Astrocyte (in vitro differentiated cells and primary cell): ENCODE measurements at places on chromosomes 5 and 9.

DNA sequence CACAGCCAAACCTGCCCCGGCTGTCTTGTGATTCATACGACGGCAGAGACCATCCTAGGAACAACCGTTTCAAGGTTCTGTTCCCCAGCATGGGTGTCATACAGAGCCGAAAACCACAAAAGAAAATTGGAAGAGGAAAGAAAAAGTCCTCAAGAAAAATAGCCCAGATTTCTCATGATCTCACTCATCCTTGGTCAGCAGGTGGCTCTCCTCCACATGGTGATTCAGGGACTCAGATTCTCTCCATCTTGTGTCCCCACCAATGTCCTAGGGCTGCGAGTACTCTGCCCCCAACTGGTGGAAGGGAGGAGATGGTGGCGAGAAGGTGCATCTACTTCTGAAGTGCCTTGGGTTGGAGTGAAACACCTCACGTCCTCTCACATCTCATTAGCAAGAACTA, 25.6 kb downstream of the PDZD2 start:
- DNase-seq = peak; percentile 61
- no peak overlapping the region for H3K4me3 ChIP-seq
- peaks cover 9% of the 10 kb centered on the region for H3K4me1 ChIP-seq
- H3K36me3 ChIP-seq = no peaks in the 10 kb centered on the region
- no peak overlapping the region for H3K27ac ChIP-seq

DNA sequence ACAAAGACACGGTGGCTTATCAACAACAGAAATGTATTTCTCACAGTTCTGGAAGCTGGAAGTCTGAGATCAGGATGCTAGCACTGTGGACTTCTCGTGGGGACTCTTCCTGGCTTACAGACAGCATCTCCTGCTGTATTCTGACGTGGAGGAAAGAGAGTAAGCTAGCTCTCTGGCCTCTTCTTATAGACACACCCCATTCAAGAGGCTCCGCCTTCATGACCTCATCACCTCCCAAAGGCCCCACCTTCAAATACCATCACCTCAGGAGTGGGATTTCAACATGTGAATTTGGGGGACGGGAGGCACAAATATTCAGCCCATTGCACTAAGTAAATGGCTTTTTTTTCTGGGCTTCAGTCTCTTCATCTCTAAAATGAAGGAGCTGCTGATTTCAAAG, 27.6 kb downstream of the KCNMB1 start:
- no peak overlapping the region for H3K4me3 ChIP-seq
- no peak for DNase-seq
- no peaks in the 10 kb centered on the region for H3K4me1 ChIP-seq
- H3K27me3 ChIP-seq = no peaks in the 10 kb centered on the region
- no peak overlapping the region for H3K27ac ChIP-seq
- H3K36me3 ChIP-seq = no peaks in the 10 kb centered on the region

DNA sequence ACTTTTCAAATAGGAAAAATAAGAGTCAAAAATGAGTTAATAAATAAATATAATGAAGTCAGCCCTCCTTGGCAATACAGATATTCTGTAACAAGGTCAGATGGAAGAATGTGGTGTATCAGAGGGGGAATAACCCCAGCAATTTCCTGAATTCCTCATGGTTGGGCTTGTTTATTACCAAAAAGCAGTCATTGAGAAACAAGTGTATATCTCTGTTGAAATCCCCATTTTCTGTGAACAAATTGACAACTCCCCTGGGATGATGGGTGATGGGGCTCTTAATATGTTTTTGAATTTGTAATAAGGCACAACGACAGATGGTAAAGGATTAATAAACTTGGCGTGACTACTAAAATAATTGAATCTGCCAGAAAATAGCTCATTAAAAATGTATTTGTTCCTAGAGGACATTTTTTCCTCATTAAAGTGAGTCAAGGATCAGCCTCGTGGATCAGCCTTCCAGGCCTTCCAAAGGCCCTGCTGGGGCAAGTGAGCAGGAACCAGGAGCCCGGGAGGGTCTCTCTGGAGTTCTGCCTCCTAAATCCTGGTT, 34.2 kb downstream of the THBS4 start:
- no peaks in the 10 kb centered on the region for H3K36me3 ChIP-seq
- H3K27ac ChIP-seq = no peak overlapping the region
- no peak overlapping the region for H3K4me3 ChIP-seq
- DNase-seq = no peak
- no peaks in the 10 kb centered on the region for H3K27me3 ChIP-seq
- peaks cover 8% of the 10 kb centered on the region for H3K4me1 ChIP-seq

DNA sequence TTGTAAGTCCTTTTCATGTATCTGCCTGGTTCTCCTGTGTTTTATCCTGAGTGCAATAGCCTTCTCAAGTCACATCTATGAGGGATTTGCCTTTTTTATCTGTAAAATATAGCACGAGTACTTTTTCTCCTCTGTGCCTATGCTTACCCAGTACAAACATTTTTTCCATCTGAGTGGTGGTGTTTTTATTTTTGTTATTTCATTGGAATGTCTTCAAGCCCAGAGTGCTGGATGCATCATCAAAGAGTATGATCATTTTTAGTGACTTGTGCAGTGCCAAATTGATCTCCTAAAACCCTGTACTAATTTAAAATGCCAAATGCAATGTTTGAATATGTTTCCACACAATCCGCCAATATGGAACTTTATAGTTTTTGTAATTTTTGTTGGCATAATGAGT, 86.1 kb downstream of the TLE4 start:
- no peak overlapping the region for H3K27ac ChIP-seq
- H3K27me3 ChIP-seq = no peaks in the 10 kb centered on the region
- H3K4me1 ChIP-seq = peaks cover 14% of the 10 kb centered on the region
- no peak overlapping the region for H3K4me3 ChIP-seq
- DNase-seq = no peak

DNA sequence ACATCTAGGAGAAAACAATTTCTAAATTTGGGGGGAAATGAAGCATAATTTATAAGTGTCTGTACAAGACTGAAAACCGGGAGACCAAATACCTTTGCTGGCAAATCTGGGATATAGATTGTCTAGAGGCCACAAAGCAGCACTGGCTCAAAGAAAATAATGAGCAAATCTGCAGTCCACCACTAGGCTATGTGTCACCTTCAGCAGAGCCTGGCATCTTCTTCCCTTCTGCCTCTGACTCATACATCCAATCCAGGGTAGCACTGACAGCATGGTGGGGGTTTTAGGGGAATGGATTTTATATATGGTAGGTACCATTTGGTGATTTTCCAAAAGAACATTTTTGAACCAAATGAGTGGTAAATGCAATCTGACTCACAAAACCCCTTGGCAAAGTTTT, 12.8 kb downstream of the FAM81B start:
- H3K4me1 ChIP-seq = peaks cover 6% of the 10 kb centered on the region
- H3K4me3 ChIP-seq = no peak overlapping the region
- no peaks in the 10 kb centered on the region for H3K36me3 ChIP-seq
- peak; percentile 6 for DNase-seq
- H3K27me3 ChIP-seq = no peaks in the 10 kb centered on the region
